ENCODE measurements at places on chromosomes 3 and 15. TPM values are rescaled to one million over a fixed set of nuclear protein-coding genes. Genes with fewer than 3 reads are reported as not detected.

- H3K36me3 ChIP-seq = no peaks in the 10 kb centered on the region
- H3K27me3 ChIP-seq = peaks cover 49% of the 10 kb centered on the region
- H3K4me3 ChIP-seq = no peak overlapping the region
- no peaks in the 10 kb centered on the region for H3K4me1 ChIP-seq
- DNase-seq = no peak
Measured at GRCh38 chr15:60838206-60838605, 359.3 kb upstream of the ICE2 start.

GRCh38 chr15:33411596-33412540, 101.1 kb downstream of the RYR3 start:
- H3K27ac ChIP-seq = no peak overlapping the region
- H3K4me1 ChIP-seq = no peaks in the 10 kb centered on the region
- peaks cover 3% of the 10 kb centered on the region for H3K27me3 ChIP-seq
- DNase-seq = no peak

GRCh38 chr3:183172051-183172639, 9.6 kb upstream of the LAMP3 start:
- H3K27ac ChIP-seq = no peak overlapping the region
- no peak for DNase-seq
- no peak overlapping the region for H3K4me3 ChIP-seq
- no peaks in the 10 kb centered on the region for H3K36me3 ChIP-seq
- peaks cover 23% of the 10 kb centered on the region for H3K27me3 ChIP-seq

- no peaks in the 10 kb centered on the region for H3K27me3 ChIP-seq
- no peak overlapping the region for H3K27ac ChIP-seq
- H3K4me1 ChIP-seq = peaks cover 7% of the 10 kb centered on the region
- H3K4me3 ChIP-seq = no peak overlapping the region
- DNase-seq = no peak
- no peaks in the 10 kb centered on the region for H3K36me3 ChIP-seq
Measured at GRCh38 chr3:190024912-190025311, 95.8 kb downstream of the P3H2 start.

DNA sequence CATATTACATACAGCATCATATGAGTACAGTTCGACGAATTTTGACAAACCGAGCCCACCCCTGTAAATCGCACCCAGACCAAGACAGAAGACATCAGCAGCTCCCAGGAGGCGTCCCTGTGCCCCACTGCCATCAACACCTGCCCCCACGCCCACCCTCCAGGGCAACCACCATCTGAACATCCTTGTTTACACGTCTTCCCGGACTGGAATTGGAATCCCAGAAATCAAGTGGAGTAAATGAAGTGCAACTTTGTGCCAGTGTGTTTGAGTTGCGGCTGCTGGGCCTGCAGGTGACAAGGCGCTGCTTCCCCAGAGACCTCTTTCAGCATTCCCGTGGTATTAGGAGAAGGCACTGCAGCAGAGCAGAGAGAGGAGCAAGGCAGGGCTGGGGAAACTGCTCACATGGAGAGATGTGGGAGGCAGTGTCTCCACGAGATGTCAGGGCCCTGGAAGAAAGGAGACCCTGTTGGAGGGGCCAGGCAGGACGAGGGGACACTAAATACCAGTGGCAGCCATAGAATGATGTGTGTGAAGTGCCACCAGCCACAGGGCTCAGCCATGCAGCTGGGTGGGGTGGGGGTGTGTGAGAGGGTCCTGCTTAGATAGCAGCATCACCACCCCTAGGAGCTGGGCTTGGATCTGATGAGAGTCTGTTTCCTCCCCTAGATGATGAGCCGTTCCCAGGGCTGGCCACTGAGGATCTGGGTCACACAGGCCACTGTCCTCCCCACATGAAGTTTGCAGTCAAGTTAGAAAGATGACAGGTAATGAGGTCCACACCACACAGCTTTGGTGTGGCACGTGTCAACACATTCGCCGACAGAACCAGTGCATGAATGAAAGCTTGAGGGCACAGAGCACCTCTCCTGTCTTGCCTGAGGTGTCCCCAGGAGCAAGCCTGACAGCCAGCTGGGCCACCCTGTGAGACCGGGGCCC, 33.4 kb upstream of the PCSK6 start:
- no peak overlapping the region for H3K4me3 ChIP-seq
- DNase-seq = no peak
- H3K4me1 ChIP-seq = no peaks in the 10 kb centered on the region
- H3K36me3 ChIP-seq = peaks cover 10% of the 10 kb centered on the region
- H3K27me3 ChIP-seq = peaks cover 19% of the 10 kb centered on the region

- H3K27ac ChIP-seq = no peak overlapping the region
- peaks cover 3% of the 10 kb centered on the region for H3K36me3 ChIP-seq
- H3K4me1 ChIP-seq = peaks cover 10% of the 10 kb centered on the region
- peaks cover 7% of the 10 kb centered on the region for H3K27me3 ChIP-seq
- peak; percentile 38 for DNase-seq
Measured at GRCh38 chr3:14319654-14320182, 82.7 kb upstream of the SLC6A6 start.

DNA sequence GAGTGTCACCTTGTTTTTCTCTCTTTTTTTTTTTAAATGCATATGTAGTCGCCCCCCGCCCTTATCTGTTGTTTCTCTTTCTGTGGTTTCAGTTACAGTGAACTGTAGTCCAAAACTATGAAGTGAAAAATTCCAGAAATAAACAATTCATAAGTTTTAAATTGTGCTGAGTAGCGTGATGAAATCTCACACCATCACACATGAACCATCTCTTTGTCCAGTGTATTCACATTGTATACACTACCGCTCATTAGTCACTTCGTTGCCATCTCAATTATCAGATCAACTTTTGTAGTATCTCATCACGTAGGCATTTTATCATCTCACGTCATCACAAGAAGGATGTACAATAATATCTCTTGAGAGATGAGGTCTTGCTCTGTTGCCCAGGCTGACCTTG, 62.5 kb upstream of the MLF1 start:
- H3K36me3 ChIP-seq = peaks cover 2% of the 10 kb centered on the region
- no peak overlapping the region for H3K4me3 ChIP-seq
- no peaks in the 10 kb centered on the region for H3K27me3 ChIP-seq
- no peak for DNase-seq
- no peaks in the 10 kb centered on the region for H3K4me1 ChIP-seq

DNA sequence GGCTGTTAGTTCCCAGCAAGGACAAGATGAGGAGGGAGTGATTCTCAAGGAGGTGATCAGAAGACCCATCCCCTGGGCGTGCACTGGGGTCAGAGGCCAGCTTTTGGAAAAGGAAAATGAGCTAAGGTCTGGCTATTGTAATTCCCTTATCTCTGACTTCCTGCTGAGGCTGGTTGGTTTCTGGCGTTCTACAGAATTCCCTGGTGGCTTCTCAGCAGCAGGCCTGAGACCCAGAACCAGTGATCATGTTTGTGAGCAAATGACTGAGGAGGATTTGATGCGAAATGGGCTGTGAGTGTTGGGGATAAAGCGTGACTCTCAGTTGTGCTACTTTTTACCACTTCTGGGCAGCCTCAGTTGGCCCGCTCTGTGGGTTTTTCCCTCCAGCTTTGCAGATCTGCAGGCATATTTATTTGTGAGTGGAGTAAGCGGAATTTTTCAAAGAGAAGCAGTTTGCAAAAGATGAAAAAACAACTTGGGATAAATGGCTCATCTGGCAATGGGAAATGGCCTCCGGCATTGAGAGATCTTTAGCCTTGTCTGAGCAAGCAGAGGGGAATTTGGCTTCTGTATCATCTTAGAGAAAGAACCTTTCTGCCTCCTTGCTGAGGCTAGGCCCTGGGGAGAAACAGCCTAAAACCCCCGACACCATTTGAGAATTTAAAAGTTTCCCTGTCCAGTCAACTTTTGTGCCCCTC, 102.7 kb downstream of the SLCO3A1 start:
- H3K27me3 ChIP-seq = no peaks in the 10 kb centered on the region
- no peak overlapping the region for H3K4me3 ChIP-seq
- no peak for DNase-seq
- H3K4me1 ChIP-seq = peaks cover 10% of the 10 kb centered on the region

DNA sequence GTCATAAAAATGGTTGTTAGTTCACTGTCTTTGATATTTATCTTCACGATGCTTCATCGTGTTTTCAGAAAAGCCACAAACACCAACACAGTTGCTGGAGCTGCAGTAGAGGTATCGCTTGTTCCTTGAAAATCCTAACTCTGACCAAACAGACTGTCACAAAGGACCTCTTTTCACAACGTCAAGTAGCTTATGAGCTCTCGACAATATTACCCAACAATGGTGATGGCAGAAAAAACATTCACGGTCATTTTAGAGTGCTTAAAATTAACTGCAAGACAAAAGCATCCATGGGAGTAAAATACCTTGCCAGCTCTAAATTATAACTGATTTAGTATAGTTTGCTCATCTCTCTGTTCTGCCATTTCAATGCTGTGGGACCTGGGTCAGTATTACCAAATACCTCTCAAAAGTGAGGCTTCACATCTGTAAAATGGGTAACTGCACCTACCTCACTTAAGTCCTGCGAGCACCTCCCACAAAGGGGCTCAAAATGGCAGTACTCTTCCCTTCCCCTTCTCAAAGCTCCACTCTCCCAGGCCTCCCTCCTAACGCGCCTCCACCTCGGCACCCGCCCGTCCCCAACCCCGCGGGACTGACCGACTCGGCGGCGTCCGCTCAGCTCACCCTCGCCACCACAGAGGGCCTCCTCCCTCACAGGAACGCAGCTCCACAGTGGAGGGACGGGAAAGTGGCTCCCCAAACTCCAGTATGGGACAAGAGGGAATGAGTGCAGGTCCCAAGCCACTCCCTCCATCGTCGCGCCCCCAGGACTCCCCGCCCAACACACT, 546 bp downstream of the TRIM59 start:
- H3K36me3 ChIP-seq = peaks cover 19% of the 10 kb centered on the region
- H3K4me1 ChIP-seq = peaks cover 40% of the 10 kb centered on the region
- DNase-seq = no peak
- H3K4me3 ChIP-seq = peak overlapping the region; percentile 97
- no peaks in the 10 kb centered on the region for H3K27me3 ChIP-seq
- H3K27ac ChIP-seq = peak overlapping the region; percentile 99

DNA sequence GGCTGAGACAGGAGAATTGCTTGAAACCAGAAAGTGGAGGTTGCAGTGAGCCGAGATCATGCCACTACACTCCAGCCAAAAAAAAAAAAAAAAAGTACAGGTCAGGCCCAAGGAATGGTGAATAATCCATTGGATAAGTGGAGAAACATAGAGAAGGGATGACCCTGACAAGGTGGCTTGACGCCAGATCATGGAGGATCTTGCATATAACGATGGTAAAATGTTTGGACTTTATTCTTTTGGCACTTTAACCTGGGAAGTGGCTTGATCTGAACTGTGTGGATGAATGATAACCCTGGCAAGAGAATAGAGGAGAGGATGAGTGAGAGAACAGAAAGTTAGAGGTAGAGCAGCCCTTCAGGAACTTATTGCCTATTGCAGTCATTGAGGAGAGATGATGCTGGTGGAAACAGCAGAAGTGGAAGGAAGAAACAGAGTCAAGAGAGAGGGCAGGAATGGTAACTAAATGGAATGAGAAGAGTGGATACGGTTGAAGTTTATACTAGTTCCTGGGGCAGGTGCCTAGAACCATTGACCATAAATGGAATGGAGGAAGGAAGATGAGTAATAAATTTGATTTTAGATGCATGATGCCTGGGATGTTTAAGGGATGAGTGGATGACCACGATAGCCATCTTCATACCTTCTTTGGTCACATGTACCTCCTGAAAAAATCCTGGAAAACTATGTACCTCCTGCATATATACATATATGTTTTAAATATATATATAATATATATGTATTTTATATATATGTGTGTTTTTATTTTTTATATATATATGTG, 57.8 kb downstream of the BLM start:
- H3K4me1 ChIP-seq = no peaks in the 10 kb centered on the region
- no peaks in the 10 kb centered on the region for H3K27me3 ChIP-seq
- DNase-seq = no peak
- H3K4me3 ChIP-seq = no peak overlapping the region

DNA sequence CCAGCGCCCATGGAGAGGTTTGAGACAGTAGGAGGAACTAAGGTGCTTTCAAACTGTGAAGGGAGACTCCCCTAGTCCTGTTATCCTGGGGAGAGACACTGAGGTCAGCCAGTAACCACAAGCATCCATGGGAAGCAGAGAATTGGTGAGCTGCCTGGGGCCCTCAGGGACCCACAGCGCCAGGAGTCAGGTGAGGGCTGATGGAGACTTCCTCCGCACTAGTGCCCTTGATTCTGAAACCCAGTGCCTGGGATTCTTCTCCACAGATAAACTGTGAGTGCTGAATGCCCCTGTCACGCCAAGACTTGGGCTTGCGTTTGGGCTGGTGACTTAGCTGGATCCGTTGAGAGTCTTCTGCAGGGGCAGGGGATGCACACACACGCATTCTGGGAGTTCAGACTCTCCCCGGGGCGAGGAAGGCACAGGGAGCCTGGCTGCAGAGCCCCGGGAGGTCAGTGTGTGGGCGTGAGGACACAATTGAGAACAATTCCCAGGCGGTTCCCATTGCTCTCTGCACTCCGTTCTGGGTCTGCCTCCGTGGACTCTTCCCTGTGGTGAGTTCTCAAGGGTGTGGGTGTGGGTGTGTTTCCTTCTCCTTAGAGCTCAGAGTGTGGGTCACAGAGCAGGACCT, 37.9 kb upstream of the SLCO2A1 start:
- peak overlapping the region; percentile 71 for H3K27ac ChIP-seq
- no peak overlapping the region for H3K4me3 ChIP-seq
- no peaks in the 10 kb centered on the region for H3K27me3 ChIP-seq
- peaks cover 3% of the 10 kb centered on the region for H3K36me3 ChIP-seq

GRCh38 chr15:58438956-58439355, 7.2 kb downstream of the LIPC start:
- no peaks in the 10 kb centered on the region for H3K36me3 ChIP-seq
- peak; percentile 14 for DNase-seq
- no peak overlapping the region for H3K4me3 ChIP-seq
- H3K27ac ChIP-seq = no peak overlapping the region

DNA sequence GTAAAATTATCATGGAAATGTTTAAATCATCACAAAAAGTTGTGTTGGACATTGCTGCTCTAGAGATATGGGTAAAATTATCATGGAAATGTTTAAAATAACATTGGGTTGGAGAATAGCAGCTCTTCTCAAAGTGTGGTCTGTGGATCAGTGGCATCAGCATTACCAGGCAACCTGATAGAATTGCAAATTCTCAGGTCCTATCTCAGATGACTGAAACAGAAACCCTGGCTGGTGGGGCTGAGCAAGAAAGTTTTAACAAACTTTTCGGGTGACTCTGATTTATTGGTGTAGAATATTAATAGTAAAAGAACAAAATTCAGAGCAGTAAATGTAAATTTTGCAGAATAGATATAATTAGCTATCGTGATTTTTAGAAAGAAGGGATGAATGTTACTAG, 28.9 kb downstream of the NXPE3 start:
- no peak overlapping the region for H3K4me3 ChIP-seq
- no peaks in the 10 kb centered on the region for H3K27me3 ChIP-seq
- peaks cover 9% of the 10 kb centered on the region for H3K4me1 ChIP-seq
- no peak for DNase-seq
- H3K27ac ChIP-seq = no peak overlapping the region

The TTLL13 gene
- 0.19 TPM for total RNA-seq

The COX5A gene
- total RNA-seq = 246 TPM

The ADAMTS9 gene
- 15.1 TPM for total RNA-seq

The ZKSCAN7 gene
- 21.0 TPM for total RNA-seq

The RLBP1 gene
- total RNA-seq = 6.3 TPM

The ZDHHC23 gene
- 0.28 TPM for total RNA-seq
